ENCODE measurements at places on chromosomes 6 and 20.

DNA sequence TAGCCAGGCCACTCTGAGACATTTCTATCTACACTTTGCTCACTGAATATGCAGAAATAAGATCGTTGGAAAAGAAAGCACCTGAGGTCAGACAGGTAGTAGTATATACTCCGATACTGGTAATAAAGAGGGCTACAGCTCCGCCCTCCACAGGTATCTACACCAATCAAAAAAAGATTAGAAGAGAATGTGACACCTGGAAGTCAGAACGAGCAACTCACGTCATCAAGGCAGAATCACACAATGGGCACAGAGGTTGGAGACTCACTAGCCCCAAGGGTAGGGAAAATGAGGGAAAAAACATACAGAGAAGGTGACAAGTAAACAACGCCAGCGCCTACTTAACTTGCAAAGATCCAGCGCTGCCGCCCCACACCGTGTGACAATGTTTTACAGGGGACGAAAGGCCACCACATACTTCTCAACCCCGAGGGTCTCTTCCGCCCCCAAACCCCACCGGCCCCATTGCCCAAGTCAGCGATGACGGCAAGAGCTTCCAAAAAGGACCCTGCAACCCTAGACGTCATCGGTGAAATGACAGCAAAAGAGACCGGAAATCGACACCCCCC, 653 bp downstream of the LMBRD1 start:
- no peak for DNase-seq

- DNase-seq: no peak
Observed at GRCh38 chr6:121890307-121890910, 455.0 kb downstream of the GJA1 start.

GRCh38 chr20:36128463-36129159, 25.9 kb upstream of the EPB41L1 start:
- no peak for DNase-seq

GRCh38 chr6:116542426-116542825, 3.1 kb downstream of the TRAPPC3L start:
- no peak for DNase-seq

GRCh38 chr6:112190164-112190563, 64.2 kb downstream of the LAMA4 start:
- DNase-seq: no peak

DNA sequence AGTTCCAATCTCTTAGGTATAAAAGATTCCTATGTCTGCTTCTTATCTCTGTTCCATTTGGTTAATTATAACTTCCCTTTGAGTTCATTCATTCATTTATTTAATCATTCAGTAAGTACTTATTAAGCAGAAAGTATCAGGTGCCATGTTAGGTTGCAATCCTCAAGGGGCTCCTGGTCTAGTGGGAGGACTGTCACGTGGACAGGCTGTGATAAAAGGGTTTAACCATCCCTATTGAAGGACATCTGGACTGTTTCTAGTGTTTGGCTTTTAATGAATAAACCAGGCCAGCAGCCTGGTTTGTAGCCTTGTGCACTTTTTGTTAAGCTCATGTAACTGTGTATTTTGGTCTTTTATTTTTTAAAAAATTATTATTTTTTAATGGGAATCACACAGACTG, 162.1 kb upstream of the OGFRL1 start:
- no peak for DNase-seq

GRCh38 chr20:43540673-43541060, 18.2 kb upstream of the SGK2 start:
- DNase-seq: no peak

GRCh38 chr6:2497922-2498623, 252.6 kb downstream of the MYLK4 start:
- DNase-seq: no peak

GRCh38 chr20:19502169-19502568, 255.9 kb upstream of the RIN2 start:
- no peak for DNase-seq

- DNase-seq: no peak
Observed at GRCh38 chr6:132661906-132662305, 2.9 kb upstream of the TAAR1 start.

- no peak for DNase-seq
Observed at GRCh38 chr6:372336-372911, 19.1 kb upstream of the IRF4 start.

DNA sequence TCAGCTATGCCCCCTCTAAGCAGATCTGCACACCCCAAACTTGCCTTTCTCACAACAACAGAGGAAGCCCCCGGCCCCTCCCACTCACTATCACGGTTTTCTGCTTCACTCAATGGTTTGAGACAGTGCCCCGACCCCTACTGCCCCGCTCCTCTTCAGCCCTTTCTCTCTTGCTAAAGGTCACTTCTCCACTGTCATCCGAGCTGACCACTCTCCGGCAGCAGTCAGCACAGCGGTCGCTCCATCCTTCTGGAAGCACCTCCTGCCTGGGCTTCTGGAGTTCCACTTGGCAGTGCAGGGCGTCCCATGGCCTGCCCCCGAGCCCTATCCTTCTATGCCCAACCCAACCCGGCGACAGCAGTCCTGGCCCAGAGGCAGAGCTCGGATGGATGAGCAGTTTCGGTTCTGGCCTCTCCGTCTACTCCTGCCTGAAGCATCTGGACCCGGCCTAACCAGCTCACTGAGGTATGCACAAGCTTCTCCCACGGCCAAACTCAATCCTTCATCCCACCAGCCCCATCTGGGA, 4.1 kb downstream of the CTSZ start:
- DNase-seq: no peak

DNA sequence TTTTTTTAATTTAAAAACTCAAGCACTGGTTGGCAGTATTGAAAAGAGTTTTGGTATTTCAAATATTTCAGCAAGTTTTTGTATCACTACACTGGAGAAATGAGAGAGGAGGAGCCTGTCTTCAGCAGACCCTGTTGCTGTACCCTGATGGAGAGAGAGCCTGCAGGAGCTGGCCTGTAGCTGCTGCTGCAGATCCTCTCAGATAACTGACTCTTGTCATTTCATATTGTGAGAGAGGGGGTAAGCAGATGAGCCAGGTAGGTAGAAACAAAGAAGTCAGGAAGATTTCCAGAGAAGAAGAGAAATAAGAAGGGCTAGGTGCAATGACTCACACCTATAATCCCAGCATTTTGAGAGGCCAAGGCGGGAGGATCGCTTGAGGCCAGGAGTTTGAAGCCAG, 64.1 kb upstream of the TBC1D7 start:
- no peak for DNase-seq

GRCh38 chr6:168025831-168026710, 28.6 kb downstream of the KIF25 start:
- DNase-seq: no peak

- no peak for DNase-seq
Observed at GRCh38 chr6:90790058-90790457, 203.2 kb upstream of the MAP3K7 start.

DNA sequence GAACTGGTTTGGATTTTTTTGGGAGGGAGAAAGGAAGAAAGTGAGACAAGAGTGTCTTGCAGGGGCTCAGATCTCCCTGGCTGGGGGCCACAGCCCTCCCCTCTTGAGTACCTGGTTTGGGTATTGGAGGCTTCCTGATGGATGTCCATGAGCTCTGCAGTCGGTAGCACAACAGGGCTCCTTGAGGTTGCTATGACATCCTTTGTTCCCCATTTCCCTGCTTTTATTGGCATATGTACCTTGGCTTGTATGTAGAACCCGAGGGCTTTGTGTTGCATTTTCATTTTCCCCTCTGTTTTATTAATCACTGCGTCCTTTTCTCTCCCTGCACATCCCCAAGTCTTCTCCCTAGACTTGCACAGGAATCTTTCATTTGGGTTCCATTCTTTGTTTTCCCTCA, 355.5 kb upstream of the TSHZ2 start:
- DNase-seq: no peak

DNA sequence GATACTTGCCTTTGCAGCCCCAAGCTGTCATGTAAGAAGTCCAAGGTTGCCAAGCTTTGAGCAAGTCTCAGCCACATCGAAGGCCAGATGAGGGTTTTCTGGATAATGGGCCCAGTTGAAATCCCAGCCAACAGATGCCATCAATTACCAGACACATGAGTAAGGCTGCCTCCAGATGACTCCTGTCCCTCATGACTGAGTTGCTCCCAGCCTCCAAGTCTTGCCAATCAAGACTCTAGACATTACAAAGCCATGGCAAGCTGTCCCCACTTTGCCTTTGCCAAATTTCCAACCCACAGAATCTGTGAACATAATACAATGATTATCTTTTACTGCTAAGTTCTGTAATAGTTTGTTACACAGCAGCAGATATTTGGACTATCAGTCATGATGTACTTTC, 76.8 kb upstream of the ARMC2 start:
- no peak for DNase-seq

GRCh38 chr6:120395330-120395729, 939.0 kb downstream of the TBC1D32 start:
- no peak for DNase-seq

GRCh38 chr6:157984686-157985225, 3.1 kb downstream of the SYNJ2 start:
- no peak for DNase-seq

DNA sequence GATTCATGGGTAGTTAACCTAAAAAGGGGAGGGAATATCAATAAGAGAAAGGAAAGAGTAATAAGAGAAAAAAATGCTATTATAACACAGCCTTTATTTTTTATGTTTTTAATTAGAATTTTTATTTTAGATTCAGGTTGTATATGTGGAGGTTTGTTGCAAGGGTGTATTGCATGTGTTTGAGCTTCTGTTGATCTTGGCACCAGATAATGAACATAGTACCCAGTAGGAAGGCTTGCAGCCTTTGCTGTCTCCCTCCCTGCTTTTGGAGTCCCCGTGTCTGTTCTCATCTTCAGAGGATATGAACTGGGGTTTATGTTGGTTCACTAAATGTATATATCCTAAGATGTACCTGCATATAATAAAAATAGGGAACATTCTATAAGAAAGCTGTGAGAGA, 250.0 kb downstream of the UST start:
- no peak for DNase-seq

DNA sequence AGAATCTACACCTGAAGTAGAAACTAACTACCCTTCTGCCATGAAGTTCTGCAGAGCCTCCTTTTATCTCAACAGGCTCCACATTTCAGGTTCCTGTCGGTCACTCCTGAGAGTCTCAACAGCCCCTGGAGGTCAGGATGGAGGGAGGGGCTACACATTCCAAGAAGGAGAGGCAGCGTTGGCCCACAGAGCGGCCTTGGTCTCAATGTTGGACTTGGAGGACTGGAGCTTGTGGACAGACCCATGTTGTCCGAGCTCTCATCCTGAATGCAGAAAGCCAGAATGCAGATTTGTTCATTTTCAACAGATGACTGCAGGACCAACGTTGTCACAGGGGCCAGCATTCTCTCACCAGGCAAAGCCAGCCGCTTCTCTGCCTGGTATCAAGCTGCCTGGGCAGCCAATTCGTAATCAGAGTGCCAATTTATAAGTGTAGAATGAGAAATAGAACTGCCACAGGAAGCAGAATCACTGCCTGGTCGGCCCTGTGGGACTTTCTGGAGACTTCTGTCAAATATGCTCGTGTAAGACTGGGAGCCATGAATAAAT, 212.5 kb upstream of the SNX9 start:
- DNase-seq: no peak

GRCh38 chr6:129393654-129394053, 316.3 kb downstream of the ARHGAP18 start:
- DNase-seq: no peak

DNA sequence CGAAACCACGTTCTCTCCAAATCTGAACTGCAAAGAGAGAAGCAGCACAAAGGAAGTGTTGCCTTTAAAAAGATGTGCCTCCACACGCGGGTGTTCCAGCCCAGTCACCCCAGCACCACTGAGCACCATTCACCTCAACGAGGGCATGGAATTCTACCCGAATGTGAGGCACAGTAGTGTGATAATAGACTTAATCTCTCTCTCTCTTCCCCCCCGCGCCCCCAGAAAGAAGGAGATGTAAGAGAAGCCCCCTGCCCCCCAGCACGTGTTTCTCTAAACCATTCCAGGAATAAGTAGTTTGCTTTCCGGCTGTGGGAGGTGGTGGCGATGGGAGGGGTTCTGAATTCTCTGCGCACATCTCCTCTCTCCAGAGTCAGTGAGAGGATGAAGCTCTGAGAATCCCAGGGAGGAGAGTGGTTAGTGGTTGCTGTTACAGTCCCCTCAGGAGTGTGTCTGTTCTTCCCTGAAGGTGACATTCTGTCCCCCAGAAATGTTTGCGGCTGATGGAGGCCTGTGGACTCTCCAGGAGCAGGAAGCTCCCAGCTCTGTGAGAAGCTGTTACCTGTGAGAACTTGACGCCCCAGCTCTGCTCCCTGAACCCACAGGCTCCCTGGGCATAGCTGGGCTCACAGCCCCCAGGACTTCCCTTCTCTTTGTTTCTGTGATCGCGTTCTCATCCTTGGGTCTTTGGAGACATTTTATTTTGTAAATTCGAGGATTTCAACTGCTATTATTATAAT, 23.5 kb upstream of the IRF4 start:
- no peak for DNase-seq

DNA sequence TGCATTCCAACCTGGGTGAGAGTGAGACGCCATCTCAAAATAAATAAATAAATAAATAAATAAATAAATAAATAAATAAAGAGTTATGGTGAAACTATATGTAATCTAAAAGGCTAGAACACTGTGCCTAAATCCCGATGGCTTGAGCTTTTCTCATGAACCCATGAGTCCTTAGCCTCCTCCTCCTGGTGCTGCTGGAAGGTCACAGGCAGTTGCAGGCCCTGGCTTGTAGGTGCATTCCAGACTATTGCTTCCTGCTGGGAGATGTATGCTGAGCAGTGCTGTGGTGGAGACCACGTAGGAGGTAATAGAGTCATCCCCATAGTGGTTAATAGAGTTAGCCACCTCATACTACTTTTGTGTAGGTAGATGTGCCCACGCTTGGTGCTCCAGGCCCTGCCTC, 12.5 kb downstream of the PTK7 start:
- DNase-seq: no peak

- no peak for DNase-seq
Observed at GRCh38 chr6:81031416-81031815, 721.1 kb downstream of the TENT5A start.

DNA sequence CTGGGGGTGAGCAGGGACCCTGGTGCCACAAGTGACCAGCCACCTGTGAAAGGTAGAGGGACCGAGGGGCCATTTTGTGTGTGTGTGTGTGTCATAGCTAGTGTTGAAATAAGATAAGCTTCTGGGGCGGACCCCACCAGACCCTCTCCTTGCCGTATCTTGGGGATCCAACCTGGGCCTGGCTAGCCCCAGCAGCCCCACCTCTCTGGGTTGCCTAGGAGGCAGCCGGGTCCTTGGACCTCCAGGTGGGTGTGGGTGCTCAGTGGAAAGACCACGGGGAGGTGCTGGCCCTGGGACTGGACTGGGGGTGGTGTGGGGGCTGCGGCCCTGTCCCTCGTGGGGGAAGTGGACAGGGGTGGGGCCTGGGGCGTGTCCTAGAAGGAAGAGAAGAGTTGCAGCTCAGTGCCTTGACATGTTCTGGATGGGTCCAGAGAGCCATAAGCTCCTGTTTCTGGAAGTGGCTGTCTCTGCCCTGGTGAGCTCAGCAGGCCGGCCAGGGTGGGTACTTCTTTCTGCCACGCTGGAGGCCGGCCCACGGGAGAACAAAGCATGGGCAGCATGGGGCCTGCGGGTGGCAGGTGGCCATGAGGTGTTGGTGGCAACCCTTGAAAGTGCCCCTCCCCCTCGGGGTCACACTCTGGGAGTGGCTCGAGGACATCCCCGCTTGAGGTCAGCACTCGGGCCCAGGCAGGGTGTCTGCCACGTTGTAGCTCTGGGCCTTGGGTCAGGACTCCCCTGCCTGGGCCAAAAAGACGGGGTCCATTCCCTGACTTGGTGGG, 8.4 kb downstream of the RBBP8NL start:
- no peak for DNase-seq

- no peak for DNase-seq
Observed at GRCh38 chr6:141548966-141549365, 583.8 kb upstream of the GJE1 start.
